RKO (cell line): ENCODE measurements at places on chromosomes 4 and X.

DNA sequence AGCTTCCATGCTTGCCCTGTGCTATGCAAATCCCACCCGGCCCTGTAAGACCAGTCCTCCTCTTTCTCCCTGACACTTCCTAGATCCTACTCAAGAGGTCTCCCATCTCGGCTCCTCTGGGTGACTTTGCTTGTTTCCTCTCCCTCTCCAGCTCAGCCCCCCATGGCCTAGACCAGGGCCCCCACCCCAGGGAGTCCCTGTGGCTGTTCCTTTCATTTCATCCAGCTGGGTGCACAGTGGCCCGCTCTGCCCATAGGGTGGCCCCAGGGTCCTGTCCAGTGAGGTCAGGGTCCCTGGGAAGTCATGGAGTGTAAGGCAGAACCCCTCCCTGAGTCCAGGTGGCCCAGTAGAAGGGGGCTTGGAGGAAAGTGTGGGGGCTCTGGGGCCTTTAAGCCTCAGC lies 52.3 kb upstream of the NKX1-1 start:
- DNase-seq: no peak

- DNase-seq: no peak
These were observed 80.0 kb upstream of the MSX1 start for GRCh38 chr4:4779486-4779885.

GRCh38 chr4:118012142-118012541 lies 22.1 kb upstream of the NDST3 start:
- DNase-seq: no peak

DNA sequence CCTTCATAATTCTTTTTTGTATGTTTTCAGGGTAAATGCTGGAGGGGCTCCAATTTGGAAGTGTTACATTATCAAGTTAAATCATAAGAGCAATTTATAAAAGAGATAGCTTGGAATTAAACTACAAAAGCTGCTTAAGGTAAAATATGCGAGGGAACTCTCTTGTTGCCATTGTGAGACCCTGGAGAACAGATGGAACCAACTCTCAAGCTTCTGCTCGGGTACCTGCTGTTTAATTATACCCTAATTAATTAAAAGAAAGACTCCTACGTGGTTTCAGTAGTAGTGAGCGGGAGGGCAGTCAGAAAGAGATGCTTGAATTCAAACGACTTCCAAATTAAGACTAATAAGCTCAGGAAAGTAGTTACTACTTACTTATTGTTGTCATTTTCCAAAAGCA lies 313.1 kb upstream of the TACR3 start:
- DNase-seq: no peak

DNA sequence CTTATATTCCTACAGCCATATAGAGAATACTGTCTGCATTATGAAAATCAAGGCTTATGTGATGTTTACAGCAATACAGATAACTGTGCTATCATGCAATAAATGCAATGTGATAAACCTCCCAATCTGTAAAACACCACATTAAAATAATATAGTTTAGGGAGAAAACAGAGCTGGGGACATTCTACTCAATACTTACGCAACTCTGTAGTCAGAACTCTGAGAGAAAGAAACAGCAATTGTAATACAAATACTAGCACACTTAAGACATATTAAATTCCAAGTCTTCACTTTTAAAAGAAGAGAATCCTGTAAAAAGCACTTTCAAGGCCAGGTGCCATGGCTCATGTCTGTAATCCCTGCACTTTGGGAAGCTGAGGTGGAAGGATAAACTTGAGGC lies 61.4 kb downstream of the ANKRD17 start:
- no peak for DNase-seq

DNA sequence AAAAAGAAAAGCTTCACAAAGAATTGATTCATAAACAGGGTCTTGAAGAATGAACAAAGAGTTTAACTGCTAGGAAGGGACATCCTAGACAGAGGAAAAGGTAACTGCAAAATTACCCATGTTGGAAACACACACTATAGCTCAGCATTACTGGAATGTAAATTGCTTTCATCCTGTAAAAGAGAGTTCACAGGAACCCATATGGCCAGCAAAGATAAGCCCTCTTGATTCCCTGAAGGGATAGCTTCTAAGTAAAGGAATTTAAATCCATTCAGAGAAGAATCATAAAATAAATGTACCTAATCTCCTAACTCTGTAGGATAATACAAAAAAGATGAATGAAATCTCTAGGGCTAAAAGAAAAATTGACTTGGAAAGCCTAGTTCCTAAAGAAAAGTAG lies 107.1 kb upstream of the INTU start:
- no peak for DNase-seq

GRCh38 chr4:38383646-38384121 lies 280.3 kb upstream of the KLF3 start:
- no peak for DNase-seq

DNA sequence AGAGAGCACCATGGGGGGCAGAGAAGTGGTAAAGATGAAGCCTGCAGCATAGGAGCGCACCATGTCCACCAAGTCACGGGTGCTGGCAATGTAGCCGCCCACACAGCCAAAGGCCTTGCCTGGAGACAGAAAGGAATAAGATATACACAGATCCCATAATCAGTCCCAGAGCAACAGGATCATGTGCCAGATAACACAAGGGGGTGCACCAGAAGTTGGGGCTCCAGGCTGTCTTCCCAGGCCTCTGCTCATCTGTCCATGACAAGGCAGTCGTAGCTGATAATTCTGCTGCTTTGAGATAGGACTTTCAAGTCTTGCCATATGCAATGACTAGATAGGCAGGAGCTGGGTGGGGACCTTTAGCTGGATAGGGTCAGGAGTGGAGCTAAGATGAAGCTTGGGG lies 14.7 kb downstream of the APEX2 start:
- DNase-seq: no peak

DNA sequence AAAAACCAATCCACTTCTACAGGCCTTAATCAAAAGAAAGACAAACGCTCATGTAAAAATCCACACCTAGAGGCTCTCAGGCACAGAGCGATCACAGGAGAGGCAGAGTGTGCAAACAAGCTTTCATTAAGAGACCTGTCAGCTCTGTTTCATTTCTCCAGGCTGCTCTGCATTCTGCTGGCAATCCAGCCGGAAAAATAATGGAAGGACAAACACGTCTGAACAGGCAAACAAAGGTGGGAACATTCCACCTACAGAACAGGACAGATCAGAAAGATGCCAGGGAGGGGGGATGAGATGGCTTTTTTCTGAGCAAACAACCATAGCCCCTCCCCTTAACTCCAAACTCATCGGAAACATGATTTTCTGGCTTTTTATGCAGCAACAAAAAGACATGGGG lies 9.7 kb downstream of the SOD3 start:
- no peak for DNase-seq

GRCh38 chrX:40471965-40472648 lies 108.7 kb upstream of the ATP6AP2 start:
- DNase-seq: no peak

DNA sequence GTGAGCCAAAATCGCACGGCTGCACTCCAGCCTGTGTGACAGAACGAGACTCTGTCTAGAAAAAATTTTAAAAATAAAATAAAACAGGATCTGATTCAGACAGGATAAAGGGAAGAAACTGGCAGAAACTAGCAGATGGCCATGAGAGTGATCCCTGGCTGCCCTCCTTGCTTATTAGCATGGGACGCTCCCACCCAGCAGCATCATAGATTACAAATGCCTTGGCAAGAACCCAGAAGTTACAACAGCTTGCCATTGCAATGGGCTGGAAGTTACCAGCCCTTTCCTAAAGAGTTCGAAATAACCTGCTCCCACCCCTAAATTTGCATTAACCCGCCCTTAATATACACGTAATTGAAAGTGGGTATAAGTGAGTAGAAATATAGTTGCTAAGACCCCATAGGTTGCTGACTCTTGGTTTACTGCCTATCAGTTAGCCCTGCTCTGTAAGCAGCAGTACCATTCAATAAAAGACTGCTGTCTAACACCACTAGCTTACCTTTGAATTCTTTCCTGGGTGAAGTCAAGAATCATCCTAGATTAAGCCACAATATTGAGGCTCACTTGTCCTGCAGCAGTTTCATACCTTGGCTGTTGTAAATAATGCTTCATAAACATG lies 9.1 kb upstream of the XAGE2 start:
- no peak for DNase-seq

GRCh38 chrX:118207831-118208453 lies 91.3 kb upstream of the KLHL13 start:
- DNase-seq: no peak

DNA sequence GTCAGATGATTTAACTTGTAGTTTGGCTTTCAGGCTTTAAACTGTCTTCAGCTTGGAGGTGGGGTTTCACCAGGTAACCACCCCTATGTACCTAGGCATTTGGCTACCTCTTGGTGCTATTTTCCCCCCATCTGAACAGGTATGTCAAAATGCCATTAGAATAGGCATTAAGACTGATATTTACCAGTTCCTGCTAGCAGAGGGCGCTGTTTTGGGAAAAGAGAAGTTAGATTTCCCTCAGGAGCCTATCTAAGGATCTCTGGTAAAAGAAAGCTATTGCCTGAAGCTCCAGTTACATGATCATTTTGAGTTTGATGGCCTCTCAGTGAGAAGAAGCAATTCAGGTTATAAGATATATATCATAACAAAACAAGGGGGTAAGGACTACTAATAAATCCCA lies 879.1 kb downstream of the SH3BGRL start:
- DNase-seq: no peak

DNA sequence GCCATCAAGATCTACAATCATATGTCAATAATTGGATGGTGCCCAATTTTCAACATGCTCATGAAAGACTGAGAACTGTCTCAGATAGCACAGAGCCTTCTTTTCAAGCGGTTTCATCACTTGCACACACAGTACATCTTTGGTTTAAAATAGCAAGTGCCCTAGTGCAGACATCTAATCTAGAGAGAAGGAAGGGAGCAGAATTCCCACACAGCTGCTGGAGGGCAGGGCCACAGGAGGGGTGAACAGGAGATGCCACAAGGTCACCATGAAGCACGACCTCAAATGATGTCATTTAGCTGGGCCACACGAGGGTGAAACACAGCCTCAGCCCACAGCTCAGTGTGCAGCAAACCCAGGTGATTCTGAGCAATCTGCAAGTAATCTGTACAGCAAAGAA lies 24.3 kb downstream of the LEF1 start:
- no peak for DNase-seq

DNA sequence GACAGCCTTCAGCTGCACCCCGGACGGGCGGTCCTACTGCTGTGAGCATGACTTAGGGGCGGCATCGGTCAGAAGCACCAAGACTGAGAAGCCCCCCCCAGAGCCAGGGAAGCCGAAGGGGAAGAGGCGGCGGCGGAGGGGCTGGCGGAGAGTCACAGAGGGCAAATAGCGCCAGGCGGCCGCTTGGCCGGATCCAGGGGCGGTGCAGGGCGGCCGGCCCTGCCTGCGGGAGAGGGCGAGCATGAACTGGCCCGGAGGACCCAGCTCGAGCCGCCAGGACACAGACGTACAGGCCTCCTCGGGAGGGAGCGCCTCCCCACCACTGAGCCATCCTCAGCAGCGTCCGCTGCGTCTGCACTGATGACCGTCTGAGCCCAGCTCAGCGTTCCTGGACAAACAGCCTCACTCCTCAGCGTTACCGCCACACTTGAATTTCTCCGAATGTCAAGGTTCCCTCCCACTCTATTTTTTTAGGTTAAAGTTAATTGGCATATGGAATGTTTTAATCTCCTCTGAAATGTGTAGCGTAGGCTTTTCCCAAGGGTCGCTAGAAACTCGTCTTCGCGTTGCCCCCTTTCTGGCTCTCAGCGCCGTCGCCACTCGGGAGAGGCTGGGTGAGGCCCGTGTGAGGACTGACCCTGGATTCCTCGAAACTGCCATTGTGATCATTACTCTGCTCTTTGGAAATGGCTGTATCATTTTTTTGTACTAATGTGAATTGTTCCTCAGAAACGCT lies 29.9 kb downstream of the NELFA start:
- no peak for DNase-seq

DNA sequence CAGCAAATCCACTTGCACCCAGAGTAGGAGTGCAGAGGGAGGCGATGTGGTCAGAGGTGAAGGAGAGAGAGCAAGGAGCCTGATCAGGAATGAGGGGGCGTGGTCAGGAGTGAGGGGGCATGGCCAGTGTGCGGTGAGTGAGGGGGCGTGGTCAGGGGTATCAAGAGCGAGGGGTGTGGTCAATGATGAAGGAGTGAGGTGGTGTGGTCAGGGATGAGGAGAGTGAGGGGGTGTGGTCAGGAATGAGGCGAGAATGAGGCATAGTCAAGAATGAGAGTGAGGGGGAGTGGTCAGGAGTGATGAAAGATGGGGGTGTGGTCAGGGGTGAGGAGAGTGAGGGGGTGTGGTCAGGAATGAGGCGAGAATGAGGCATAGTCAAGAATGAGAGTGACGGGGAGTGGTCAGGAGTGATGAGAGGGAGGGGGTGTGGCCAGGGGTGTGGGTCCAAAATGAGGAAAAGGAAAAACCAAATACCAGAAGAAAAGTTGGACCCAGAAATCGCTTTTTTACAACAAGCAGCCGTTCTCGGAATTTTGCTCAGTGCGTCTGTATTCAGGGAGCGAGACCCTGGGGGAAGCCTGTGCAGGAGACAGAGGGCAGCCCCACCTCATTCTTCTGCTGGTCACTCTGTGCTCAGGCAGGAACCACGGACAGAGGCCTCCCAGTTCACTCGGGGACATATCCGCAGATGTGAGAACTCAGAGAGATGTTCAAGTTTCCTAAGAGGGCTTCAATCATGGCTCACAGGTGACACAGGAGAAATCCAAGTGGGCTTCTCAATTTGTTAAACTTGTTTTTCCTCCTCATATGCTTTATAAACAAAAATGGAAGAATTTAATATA lies 47.5 kb downstream of the MAGEA1 start:
- DNase-seq: peak; percentile 93

DNA sequence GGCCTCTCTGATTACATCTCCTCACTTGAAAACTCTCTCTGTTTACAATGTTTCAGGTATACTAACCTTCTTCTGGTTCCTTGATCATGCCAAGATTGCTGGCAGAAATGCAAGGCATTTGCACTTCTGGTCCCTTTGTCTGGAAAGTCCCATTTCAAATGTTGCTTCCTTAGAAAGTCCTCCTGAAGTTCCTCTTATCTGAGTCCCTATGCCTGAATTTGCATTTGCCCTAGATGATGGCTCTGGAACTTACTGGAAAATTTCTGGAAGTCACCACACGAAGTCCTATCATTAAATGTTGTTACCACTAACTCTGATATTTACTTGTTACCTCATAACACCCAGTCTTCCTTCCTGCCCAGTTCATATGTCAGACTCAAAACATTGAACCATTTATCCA lies 176.4 kb downstream of the EFHC2 start:
- DNase-seq: no peak

- DNase-seq: no peak
These were observed 57.1 kb upstream of the CYSLTR1 start for GRCh38 chrX:78384486-78384885.

DNA sequence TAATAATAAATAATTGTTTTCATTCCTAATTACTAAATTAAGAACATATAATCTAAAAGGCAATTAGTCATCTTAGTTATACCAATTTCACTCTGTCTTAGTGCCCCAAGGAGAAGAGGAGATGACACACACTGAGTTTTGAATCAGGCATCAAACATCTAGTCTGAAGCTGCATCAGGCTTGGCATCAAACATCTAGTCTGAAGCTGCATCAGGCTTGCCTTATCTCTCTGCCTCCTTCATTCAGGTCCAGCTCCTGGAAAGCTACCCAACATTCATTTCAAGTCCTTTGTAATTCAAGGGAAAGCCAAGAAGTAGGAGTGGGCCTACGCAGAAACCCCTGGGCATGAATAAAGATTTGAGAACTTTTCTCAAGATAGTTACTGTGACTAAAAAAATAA lies 62.2 kb downstream of the SH3RF1 start:
- DNase-seq: no peak
